ENCODE measurements at places on chromosomes 1 and 21.

- DNase-seq, result no peak
Measured at GRCh38 chr1:32116531-32116930, 8.7 kb downstream of the KPNA6 start.

GRCh38 chr1:212473729-212474128 lies 41.0 kb downstream of the NENF start:
- no peak for DNase-seq

DNA sequence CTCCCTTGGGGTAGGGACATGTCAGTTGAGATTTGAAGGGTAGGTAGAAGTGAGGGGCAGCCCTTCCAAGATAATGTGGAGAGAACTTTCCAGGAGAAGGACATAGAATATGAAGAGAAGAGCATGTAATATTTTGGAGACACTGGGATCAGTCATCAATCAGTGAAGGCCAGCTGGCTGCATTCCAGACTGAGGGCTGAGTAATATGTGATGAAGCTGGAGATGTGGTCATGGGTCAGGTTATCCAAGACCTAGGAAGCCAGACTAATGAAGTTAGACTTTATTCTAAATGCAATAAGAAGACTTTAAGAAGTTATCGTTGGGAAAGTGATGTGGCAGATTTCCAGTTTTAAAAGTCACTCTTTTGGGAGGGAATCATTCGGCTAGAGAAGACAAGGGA lies 262.0 kb downstream of the HMCN1 start:
- no peak for DNase-seq

GRCh38 chr21:28817871-28818270 lies 174.8 kb downstream of the LTN1 start:
- no peak for DNase-seq

GRCh38 chr1:94898491-94899385 lies 28.2 kb downstream of the CNN3 start:
- no peak for DNase-seq

DNA sequence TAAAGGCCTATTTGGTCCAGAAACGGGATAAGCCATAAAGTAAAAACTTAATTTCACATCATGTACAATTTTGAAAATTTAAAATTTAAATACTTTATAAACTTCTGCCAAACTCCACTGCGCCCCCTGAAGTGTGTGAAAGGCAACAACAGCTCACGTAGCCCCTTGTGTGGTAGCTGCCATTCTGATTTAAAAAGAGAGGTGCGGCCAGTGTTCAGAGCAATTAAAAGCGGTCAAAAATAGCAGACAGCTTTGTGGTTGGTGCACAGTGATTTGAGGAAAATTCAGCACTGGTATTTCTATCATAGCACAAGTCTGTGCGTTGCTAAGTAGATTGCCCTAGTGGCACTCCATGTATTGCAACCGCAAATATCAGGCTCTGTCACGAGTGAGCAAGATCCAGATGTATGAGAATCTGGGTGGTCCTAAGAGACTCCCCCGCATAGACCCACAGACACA lies 122.5 kb downstream of the ATG4C start:
- DNase-seq, result no peak

GRCh38 chr21:21387916-21388315 lies 389.7 kb downstream of the NCAM2 start:
- no peak for DNase-seq

DNA sequence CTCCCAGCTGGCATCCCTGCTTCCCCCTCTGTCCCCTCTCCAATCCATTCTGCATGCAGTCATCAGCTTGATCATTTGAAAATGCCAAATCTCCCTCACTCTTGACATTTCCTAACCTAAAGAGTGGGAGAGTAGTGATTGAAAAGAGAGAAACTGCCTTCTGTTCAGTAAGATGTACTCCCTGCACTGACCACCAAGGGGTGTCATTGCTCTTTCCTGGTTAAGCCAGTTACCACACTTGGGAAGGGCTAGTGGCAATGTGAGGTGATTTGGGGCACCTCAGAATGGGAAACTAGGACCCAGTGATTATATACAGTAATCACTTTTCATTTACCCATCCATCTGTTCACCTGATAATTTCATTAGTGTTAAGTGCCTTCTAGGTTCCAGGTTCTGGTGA lies 6.9 kb upstream of the TMEM269 start:
- DNase-seq, result peak; percentile 45

DNA sequence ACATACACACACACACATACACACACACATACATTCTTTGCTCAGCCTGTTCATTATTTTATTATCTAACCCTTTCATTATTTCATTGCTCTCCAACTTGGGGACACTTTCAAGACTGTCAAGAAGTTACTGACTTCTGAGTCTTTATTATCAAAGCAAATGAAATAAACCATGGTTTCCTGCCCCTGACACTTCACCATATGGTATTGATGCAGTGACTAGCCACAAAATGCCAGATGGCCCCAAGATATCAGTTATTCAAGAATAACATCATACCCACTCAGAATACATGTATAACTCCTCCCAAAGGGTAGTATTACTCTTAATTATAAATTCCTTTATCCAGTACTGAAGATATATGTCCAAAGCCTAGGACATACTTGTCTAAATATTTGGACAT lies 197.3 kb downstream of the MRPL39 start:
- DNase-seq, result no peak

DNA sequence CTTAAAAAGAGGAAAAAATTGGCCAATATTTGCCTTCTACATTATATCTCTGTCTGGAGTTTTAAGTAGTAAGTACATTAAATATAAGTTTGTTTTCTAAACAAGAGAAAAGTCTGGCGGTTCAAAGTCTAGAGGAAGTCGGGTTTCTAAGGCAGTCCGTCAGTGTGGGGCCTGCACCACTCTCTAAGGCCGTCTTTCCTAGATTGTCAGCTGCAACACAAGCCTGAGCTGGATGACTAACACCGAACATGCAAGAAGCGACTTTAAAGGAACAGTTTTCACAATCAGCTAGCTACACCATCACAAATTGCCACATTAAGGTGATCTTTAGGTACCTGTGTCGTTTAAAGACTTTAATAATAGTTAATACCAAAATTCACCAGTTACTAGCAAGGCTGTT lies 19.6 kb downstream of the CCSAP start:
- no peak for DNase-seq

DNA sequence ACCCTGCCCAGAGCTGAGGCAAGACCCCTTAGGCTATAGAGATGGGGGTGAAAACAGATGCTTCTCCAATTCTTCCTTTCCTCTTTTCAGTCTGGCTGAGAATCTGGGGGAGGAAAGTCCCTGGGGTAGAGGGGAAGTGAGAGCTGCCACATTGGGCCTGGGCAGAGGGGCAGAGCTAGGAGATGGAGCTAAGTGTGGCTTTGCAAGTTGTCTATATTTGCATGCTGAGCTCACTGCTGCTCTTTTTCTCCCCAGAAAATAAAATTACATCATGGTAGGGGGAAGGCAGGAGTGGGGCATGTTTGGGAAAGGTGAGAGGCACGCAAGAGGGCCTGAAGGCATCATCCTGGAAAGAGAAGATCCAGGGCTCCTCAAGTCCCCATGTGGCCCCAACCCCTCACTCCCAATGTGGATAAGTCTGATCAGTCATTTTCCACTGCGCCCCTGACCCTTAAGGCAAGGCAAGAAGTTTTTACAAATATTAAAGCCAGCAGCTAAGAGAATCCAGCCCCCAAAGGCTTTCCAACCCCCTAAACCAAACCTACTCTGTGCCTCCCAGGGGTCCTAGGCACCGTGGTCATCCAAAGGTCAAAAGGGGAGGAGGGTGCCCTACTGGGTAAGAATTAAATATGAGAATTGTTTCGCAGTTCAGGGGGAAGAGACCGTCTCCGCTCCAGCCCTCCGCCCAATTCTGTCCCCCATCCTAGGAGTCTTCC lies 500 bp upstream of the PEA15 start:
- DNase-seq, result peak; percentile 29

DNA sequence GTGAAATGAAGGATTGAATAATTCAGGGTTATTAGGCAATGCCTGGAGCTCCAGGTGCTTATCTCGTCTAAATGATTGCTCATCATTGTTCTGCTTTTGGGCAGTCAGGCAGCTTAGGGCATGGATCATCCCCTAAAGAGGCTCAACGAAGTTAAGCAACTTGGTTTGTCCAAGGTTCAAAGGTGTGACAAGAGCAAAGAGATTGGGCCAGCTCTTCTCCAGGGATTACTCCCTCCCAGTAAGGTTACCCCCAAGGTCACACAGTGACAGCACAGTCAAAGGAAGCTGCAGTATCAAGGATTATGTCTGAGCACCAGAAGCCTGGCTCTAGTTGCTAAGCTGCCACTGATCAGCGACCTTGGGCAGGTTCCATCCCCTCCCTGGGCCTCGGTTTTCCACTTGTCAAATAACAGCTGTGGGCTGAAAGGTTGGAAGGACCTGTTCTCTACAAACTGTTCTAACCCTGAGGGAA lies 6.8 kb downstream of the ETNK2 start:
- DNase-seq, result no peak

DNA sequence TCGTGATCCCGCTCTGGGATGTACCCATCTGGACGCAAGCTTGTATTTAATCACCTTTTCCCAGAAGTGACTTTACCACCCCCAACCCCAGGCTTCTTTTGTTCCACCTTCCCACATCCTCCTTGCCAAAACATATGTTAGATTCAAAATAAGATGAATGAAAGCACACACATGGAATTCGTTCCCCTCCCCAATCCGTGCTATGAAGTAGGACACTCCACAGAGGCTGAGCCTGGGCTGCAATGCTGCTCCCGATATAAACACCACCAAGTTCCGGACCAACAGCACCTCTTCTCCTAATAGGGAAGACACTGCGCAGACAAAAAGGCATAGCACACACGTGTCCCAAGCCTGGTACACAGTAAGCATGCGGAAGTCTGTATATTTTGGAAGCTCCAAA lies 86.1 kb downstream of the CLSTN1 start:
- DNase-seq, result no peak

- no peak for DNase-seq
Measured at GRCh38 chr1:19435181-19435580, 50.2 kb downstream of the CAPZB start.

- no peak for DNase-seq
Measured at GRCh38 chr21:34513129-34513675, 1.2 kb upstream of the KCNE1 start.

DNA sequence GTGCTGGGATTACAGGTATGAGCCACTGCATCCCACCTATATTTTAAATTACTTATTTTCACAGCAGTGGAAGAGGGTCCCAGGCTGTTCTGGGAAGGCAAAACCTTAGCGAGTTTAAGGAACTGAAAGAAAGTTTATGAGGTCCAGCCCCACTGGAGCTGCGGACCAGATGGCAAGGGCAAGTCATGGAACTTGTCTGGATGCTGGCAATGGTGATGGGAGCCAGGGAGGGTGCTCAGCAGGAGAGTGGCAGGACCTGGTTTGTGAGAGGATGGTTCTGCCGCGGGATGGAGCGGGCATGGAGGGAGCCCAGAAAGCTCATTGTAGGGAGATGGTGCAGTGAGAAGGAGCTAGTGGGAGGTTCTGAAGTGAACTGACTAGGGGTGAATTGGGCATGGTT lies 50.6 kb upstream of the SLC45A1 start:
- no peak for DNase-seq

DNA sequence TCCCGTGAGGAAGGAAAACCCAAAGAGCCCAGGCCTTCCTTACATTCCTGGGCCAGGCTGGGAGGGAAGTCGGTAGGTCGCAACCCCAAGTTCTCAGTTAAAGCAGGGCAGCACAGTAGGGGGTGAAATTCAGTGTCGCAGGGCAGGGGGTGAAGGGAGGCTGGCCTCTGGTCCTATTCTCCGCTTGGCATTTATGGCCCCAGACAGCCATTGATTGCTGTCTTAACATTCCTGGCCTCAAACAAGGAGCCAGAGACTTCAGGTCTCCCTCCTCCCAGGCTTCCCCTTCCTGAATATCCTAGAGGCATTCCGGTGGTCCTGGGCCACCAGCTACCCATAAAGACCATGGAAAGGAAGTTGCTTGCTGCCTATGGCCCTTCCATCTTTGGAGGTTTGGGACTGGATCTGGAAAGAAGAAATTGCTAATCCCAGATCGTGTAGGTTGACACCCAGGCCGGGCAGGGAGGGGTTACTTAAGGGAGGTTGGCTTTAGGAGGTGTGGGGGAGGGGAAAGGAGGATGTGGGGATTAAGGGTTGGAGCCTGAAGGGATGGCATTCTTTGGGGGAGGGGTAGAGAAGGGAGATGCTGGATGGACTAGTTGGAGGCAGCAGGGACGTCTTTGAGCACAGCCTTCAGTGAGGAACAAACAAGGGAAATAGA lies 1.7 kb downstream of the LIN28A start:
- no peak for DNase-seq

GRCh38 chr1:14817223-14818170 lies 219.0 kb downstream of the KAZN start:
- DNase-seq, result no peak

DNA sequence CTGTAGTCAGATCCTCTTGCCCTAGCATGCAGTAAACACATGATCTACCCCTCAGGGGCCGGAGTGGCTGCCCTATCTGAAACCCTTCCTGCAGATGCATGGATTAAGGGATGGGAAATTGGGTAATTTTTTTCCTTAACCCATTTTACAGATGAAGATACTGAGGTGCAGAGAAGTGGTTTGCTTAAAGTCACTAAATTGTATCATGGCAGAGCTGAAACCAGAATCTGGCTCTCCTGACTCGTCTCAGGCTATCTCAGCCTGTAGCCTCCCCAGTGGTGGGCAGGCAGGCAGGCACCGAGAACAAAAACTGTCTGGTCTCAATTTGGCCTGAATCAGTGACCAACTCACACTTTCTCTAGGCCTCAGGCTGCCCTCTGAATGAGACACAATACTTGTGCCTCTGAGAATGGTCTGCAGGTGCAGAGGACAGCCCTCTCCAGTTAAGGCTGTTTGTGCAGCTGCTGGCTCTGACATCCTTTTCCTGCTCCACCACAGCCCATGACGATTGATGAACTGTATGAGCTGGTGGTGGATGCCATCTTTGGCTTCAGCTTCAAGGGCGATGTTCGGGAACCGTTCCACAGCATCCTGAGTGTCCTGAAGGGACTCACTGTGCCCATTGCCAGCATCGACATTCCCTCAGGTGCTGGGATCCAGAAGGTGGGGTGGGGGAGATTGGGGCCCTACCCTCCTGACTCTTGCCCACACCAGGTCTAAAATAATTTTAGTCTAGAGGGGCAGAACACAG lies 1.5 kb downstream of the NAXE start:
- no peak for DNase-seq

GRCh38 chr1:65512383-65512782 lies 91.9 kb downstream of the LEPR start:
- DNase-seq, result no peak

DNA sequence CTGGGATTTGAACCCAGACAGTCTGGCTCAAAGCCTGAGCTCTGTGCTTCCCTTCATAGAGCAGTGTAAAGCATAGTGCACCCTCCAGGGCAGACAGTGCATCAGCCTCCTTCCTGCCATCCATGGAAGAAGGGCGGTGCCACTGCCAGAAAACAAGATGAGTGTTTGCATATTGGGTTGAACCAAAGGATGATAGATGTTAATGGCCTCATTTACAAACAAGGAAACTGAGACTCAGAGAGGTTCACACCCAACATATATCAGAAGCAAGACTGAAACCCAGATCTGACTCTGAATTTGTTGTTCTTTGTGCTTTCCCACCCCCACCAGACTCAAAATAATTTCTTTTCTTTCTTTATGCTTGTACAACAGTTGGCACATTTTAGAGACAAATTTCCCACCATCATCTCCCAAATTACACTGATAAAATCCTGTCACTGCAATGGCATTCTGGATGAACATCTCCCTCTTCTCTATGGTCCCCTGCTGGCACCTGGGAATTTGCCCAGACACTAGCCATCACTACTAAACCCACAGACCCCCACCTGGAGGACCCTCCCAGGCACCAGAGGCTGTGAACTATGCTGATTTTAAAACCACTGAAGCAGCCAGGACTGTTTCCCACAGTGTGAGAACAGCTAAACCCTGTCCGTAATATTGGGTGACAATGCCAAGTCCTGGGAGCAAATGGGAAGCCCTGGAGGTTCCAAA lies 45.4 kb upstream of the MPZL1 start:
- no peak for DNase-seq

GRCh38 chr1:63891060-63891690 lies 117.4 kb downstream of the ROR1 start:
- DNase-seq, result no peak

Measured in stimulated activated CD8-positive, alpha-beta memory T cell treated with anti-CD3 and anti-CD28 coated beads, Interleukin-4, amount 100 ng/mL, for 48 hours (primary cell).